Motor neuron (in vitro differentiated cells): ENCODE measurements at places on chromosomes 7 and 10. TPM values are rescaled to one million over a fixed set of nuclear protein-coding genes. Genes with fewer than 3 reads are reported as not detected.

- ATAC-seq: no peak
Observed at GRCh38 chr7:34904987-34905386, 132.3 kb downstream of the DPY19L1 start.

DNA sequence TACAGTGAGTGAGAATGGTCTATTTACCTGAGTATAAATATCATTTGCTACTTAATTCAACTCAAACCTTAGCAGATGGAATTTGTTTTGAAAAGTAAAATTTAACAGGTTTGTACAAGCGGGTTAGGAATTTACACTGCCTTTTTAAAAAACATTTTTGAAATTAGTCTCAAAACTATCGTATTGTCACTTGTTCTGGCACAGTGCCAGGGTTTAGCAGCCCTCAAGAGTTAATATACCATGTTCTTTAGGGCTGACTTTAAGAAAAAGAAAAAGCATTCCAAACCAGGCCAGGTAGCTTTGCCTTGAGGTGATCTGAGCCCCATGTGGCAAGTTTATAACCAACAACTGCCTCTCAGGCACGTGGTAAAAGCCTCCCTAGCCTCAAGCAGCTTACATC lies 17.8 kb downstream of the CCNJ start:
- no peak for ATAC-seq

DNA sequence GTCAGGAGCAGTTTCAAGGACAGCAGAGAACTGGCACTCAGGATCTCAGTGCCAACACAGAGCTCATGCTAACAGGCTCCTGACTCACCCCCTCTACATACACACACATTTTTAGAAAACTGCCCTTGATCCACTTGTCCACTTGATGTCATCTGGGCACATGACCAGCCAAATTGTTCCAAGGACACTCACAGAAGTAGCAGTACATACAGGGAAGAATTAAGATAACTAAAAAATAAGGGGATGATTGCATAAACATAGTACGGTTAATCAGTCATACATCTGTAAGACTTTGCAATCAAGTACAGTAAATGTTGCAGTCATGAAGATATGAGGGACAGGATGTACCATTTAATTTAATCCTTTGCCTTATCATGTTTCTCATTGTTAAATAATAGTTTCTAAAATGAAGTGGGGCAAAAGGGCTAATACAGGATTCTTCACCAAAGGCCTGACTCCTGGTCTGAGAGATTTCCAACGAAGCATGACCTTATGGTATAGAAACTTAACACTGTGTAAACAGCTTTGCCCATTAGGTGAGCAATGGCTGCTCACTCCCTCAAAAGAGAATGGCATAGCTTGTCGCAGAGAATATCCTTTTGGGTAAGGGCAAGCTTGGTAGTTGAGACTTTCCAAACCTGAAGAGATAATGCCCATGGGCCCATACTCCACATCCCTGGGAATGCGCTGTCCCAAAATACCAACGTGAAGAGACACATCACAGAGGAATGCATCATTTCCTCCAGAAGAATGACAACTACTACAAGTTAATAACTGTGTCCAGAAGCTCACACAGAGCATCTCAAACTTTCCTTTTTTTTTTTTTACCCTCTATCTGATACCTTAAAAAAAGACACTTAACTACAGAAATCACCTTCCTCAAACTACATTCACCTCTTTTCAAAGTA lies 94.1 kb downstream of the ARMH3 start:
- ATAC-seq: no peak

DNA sequence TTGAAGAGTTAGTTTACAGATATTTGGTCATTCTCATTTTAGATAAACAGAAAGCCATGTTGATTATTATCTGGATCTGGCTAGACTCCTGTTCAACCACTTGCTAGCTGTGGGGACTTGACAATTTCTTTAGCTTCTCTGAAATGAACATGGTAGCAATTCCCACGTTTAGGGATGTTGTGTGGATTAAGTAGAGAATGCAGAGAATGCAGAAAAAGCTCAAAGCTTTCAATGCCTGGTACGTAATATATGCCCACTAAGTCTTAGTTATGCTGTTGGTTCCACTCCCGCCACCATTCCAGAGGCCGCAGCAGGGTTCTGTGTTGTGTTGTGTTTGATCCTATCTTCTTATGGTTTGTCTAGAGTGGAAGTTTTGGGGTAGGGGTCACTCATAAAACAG lies 39.2 kb upstream of the RPA3 start:
- ATAC-seq: no peak

- no peak for ATAC-seq
Observed at GRCh38 chr10:27710014-27710413, 35.6 kb downstream of the MKX start.

- no peak for ATAC-seq
Observed at GRCh38 chr10:6140141-6140841, 51.5 kb downstream of the RBM17 start.

The CARD11 gene
- total RNA-seq: 0.15 TPM in 1 of 2 replicates, not detected in the other

The DOCK1 gene
- 13.5 and 14.0 TPM in 2 replicates for total RNA-seq

The GBF1 gene
- total RNA-seq: 30.3 and 32.9 TPM in 2 replicates
